ENCODE measurements at places on chromosomes 5 and 9.
A peak's percentile ranks its signal among the peaks of the same experiment; 100 is the strongest.

GRCh38 chr5:32708949-32709348 is 2.2 kb upstream of the NPR3 start:
- no peak for DNase-seq

- no peak for DNase-seq
These were observed 38.9 kb downstream of the GABRB2 start for GRCh38 chr5:161507591-161507990.

- DNase-seq, result no peak
These were observed 16.5 kb upstream of the SPDL1 start for GRCh38 chr5:169567079-169567478.

- DNase-seq, result peak; percentile 60
These were observed 144.0 kb upstream of the PLPPR1 start for GRCh38 chr9:100884518-100884917.

DNA sequence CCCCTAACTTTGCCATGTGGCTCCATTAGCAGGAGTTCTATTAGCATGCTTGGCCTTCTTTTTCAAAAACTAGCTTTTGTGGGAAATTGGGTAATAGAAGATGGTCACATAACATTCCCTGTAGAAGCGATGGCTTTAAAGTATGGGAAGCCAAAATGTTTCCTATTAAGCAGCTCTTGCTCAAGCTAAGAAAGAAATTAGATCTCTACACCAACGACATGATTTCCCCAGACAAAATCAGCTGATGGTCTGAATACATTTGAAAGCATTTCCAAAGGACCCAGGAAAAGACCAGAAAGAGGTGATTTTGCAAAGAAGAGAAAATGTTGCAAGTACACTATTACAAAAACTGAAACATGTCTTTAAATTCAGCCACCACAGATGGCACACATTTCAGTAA is 4.8 kb upstream of the NFIL3 start:
- no peak for DNase-seq

GRCh38 chr9:98075332-98075805 is 18.8 kb downstream of the NANS start:
- no peak for DNase-seq

GRCh38 chr9:129125478-129125877 is 14.3 kb downstream of the PTPA start:
- DNase-seq, result no peak

GRCh38 chr5:36948041-36948440 is 71.5 kb downstream of the NIPBL start:
- DNase-seq, result no peak

DNA sequence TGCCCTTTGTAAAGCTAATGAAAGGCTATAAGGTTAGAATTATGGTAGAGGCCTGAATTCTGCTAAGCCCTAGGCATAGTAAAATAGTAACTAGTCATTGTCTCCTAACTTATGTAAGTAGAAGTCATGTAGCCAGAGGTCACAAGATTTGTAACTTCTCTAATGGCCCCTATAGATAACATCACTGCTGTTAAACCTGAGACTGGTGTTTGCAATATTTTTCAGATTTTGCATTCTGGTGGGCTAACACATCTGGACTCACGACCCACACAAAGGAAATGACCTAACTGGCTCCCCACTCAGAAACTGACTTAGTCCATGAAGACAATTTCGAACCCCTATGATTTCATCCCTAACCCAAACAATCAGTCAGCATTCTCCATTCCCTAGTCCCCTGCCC is 37.2 kb upstream of the TTC39B start:
- no peak for DNase-seq

GRCh38 chr9:27125030-27125429 is 16.0 kb downstream of the TEK start:
- peak; percentile 66 for DNase-seq

DNA sequence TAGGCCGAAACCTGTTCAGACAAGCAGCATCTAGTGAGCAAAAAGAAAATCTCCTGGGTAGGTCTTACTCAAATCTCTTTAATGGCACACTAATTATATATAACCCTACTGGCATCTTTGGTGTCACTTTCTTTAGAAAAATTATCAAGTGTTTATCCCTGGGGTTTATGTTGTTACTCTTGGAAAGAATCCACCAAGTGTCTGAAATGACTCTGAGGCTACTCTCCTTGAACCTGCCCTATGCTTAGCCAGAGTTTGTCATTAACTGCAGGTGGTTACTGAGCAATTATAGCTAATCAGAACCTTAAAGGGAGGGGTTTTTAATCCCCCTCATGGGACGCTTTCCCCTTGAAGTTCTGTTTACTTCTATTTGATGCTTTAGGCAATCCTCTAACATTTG is 381.9 kb downstream of the PLK2 start:
- DNase-seq, result no peak

DNA sequence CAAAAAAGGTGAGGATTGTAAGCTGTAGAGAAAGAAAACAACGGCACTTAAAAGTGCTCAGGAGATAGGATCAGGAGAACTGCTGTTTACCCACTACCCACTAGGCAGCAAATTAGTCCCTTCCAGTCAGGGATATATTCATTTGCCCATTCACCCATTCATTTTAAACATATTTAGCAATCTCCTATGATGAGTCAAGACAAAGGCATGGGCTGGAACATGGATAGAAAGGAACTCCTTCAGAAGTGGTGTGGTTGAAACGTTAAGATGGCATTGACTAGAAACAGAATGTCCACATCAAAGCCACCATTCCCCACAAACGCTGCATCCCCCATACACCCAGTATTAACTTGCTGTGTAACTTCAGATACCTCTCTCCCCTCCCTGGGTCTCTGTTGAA is 225.7 kb downstream of the ASTN2 start:
- no peak for DNase-seq

- DNase-seq, result no peak
These were observed 103.7 kb downstream of the SIL1 start for GRCh38 chr5:139094154-139095131.

DNA sequence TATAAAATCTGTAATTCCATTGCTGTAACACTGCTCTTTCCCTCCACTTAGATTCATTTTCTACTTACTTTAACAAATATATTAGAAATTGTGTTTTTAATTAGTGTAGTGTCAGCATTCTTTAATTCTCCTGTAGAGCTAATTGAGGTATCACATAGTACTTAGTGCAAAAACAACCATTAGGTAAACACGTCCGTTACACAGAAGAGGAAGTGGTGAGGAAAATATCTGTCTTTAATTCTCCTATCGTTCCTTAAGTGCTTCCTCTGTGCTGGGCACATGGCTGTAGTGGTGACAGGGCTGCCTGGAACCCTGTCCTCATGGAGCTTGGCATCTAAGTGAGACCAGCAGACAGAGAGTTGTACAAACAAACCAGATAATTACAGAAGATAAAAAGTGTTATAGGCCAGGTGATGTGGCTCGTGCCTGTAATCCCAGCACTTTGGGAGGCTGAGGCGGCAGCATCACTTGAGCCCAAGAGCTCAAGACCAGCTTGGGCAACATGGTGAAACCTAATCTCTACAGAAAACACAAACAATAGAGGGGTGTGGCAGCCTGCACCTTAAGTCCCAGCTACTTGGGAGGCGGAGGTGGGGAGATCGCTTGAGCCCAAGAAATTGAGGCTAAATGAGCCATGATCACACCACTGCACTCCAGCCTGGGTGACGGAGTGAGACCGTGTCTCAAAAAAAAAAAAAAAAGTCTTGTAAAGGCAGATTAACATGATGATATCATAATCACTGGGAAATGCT is 36.4 kb downstream of the PARP8 start:
- DNase-seq, result no peak

DNA sequence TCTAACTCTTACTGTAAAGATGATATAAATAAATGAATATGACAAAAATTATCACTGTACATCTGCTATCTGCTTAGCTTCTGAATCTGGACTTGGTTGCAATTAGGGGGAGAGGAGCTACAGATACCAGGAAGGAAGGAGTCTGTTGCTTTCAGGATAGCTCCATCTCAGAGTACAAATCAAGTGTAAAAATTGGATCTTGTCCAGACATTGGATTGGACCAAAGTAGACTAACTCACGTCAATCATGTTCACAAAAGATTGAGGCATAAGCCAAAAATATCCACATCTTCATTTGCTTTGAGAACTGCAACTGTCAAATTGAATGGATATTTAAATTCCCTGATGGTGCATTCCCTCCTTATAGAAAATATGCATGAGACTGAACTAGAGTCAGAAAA is 8.8 kb upstream of the OR1Q1 start:
- no peak for DNase-seq

DNA sequence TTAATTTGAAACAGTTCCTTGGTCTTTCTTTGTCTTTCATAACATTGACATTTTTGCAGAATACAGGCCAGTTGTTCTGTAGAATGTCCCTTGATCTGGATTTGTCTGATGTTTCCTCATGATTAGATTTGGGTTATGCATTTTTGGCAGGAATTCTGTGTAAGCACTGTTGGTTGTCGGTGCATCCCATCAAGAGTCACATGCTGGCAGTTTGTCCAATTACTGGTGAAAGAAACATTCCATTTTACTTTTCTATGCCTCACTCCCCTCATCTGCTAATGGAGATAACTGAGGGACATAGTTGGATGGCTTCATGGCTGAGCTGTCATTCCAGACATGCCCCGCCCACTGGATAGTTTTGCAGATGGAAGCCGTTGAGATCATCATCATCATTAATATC is 7.6 kb upstream of the ZNF618 start:
- DNase-seq, result no peak

DNA sequence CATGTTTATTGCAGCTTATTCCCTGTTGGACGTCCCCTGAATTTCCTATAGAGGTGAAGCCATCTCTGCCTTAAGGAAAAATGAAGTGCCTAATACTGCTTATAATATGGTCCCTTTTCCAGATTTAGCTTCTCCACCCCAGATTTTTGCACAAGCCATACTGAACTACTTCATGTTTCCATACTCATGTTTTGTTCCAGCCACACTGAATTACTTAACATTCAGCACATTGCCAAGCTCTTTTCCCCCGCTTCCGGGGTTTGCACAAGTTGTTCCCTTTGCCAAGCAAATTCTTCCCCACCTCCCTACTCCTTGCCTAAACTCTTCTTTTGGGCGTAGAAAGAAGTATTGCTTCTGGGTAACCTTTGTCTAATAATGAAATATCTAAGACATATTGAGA is 1.7 kb upstream of the CNTRL start:
- DNase-seq, result no peak

GRCh38 chr5:11166923-11167322 is 405.9 kb upstream of the DAP start:
- no peak for DNase-seq

Data from islet precursor cell (in vitro differentiated cells).